ENCODE measurements at places on chromosomes 6 and 20.

- no peak for DNase-seq
Measured at GRCh38 chr20:36390269-36390668, 84.1 kb downstream of the DLGAP4 start.

DNA sequence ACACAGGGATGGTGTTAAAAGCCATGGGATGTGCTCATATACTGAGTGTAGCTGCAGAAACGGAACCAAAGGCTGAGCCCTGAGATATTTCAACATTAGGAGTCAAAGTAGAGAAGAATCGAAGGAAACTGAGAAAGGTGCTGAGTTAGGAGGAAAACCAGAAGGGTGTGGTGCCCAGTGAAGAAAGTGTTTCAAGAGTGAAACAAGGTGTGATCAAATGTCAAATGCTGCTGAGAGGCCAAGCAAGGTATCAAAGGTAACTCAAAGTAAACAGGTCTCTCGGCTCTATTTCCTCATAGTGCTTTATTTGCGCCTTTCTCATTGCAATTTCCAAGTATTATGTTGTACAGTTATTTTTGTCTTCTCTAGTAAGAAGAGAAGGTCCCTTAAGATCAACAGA is 94.1 kb downstream of the PRDM1 start:
- no peak for DNase-seq

- DNase-seq: no peak
Measured at GRCh38 chr6:52416629-52417151, 3.5 kb upstream of the EFHC1 start.

- DNase-seq: no peak
Measured at GRCh38 chr6:109610590-109610989, 80.4 kb downstream of the AK9 start.

DNA sequence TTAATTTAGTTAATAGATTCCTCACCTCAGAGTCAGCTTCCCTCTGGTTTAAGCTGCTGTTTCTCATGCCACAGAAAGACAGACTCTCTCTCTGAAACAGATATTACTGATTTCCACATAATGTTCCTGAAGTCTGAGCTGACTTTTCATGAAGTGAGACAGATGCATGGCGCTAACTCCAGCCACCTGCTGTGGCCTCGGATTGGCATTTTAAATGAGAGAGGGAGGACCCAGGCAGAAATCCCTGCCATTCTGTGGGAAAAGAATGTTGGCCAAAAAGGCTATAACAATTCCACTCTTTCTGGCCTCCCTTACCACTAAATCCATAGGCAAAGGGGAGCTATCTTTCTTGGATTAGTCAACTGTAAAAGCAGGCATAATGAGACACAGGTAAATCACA is 354.1 kb upstream of the CDH4 start:
- no peak for DNase-seq

GRCh38 chr6:134446218-134446848 is 128.4 kb upstream of the SGK1 start:
- DNase-seq: no peak

- DNase-seq: no peak
Measured at GRCh38 chr6:39173270-39173669, 56.0 kb downstream of the KCNK5 start.

GRCh38 chr20:36063916-36064657 is 90.5 kb upstream of the EPB41L1 start:
- DNase-seq: no peak

GRCh38 chr20:36872852-36873251 is 3.1 kb upstream of the TLDC2 start:
- DNase-seq: no peak

GRCh38 chr6:87529221-87529620 is 56.4 kb downstream of the SLC35A1 start:
- DNase-seq: no peak

- DNase-seq: no peak
Measured at GRCh38 chr6:156773476-156773875, 3.7 kb upstream of the ARID1B start.

GRCh38 chr6:11110921-11111768 is at the start of gene ERVFRD-1:
ERVFRD-1 (minus strand) TSS chr6:11111725; CDS start chr6:11105310, 6,415 bp downstream.
- no peak for DNase-seq

DNA sequence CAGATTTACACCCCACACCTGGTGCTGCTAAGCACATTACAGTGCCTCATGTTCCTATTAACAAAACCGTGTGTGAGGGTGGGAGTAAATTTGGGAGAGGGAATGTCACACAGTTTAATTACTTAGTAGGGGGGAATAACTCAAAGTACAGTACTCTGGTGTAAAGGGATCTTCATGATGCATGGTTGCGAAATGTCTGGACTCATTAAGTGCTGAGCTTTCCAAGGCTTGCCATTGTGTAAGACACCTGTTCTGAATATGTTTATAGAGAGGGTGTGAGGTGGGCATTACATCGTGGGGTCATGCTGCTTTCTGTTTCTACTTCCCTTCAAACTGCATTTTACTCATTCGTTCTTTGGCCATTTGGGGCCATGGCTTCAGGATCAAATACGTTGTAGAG is 181.2 kb downstream of the ADGRG6 start:
- no peak for DNase-seq

DNA sequence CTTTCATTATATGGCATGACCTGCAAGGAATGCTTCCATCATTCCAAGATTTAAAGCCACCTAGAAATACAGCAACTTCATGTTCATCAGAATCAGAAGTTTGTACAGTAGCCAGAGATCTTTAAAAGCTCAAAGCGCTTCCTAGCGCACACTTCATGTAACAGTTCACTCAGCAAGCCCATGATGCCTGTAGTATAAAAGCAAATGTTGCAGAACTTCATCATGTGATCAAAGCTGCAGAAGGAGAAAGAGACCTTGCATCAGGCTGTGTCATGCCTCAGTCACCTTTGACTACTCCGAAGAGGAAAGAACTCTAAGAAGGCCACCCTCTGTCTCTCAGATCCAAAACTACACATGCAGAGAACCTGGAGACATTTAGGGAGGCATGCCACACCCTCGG is 78.5 kb downstream of the AGPAT4 start:
- no peak for DNase-seq

DNA sequence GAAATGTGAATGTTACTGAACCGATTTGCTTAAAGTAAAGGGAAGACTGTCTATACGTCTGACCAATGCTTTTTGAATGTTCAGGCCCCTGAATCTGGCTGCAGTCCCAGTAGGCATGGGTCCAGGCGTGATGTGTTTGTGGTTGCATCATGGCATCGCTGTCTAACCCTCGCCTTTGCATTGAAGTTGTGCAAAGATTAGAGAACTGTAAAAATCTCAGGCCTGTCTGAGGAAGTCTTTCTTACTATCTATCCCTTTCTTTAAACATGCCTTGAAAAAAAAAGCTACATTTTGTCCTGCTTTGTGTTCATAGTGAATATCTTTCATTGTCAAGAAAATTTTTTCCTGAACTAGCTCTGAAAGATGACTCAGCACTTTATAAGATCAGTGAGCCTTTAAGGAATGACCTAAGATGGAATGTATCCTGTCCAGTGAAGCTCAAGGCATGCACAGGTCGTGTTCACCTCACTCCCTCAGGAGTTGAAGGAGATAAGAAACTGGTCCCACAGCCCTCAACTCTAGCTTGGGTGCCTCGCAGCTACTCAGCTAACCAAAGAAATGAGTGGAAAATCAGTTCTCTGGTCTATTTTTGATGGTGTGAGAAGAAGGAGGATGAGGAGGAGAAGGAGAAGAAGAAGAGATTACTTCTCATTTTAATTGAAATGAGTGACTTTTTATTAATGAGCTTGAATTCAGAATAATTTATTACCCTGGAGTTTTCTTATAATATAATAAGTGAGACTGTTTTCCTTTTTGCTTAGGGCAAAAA is 48.6 kb downstream of the TPD52L1 start:
- no peak for DNase-seq

DNA sequence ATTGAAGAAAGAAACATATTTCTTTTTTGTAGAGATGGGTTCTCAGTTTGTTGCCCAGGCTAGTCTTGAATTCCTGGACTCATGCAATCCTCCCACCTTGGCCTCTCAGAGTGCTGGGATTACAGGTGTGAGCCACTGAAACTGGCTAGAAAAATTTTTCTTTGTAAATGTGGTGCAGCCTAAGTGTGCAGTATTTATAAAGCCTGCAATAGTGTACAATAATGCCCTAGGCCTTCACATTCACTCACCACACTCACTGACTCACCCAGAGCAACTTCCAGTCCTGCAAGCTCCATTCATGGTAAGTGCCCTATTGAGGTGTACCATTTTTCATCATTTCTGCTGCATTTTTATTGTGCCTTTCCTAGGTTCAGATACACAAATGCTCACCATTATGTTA is 31.4 kb downstream of the NHSL1 start:
- DNase-seq: no peak

DNA sequence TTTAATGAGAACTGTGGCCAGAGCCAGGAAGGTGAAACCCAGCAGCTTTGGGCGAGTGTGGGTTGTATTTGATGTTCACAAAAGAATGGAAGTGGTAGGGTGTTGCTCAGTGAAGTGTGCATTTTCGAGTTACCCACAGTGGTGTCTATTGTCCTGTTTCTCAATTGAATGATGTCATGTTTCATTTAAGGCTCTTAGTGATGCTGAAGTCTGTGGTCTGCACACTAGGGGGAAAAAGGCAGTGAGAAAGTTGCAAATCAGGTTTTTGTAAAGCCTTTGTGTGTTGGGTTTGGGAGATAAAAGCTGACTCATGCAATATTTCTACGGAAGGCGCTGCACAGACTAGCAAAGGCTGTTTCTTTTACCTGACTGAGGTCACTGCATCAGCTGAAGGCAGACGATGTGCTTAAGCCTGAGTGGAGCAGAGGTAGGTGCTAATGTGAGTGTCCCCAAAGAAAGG is 121.1 kb downstream of the PLEKHG1 start:
- no peak for DNase-seq

DNA sequence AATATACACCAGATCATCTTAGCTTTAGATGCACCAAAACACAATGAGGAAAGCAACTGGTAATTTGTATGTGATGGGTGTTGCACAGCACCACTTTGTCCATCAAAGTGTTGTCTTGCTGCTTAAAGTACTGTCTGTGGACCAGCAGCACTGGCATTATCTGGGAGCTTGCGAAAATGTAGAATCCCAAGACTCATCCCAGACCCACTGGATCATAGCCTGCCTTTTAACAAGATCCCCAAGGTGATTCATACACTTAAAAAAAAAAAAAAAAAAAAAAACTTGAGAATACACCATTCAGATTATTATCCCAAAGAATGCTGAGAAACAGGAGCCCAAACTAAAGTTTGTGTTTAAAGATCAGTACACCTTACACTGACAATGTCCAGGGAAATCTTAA is 123.4 kb downstream of the TASP1 start:
- DNase-seq: no peak

DNA sequence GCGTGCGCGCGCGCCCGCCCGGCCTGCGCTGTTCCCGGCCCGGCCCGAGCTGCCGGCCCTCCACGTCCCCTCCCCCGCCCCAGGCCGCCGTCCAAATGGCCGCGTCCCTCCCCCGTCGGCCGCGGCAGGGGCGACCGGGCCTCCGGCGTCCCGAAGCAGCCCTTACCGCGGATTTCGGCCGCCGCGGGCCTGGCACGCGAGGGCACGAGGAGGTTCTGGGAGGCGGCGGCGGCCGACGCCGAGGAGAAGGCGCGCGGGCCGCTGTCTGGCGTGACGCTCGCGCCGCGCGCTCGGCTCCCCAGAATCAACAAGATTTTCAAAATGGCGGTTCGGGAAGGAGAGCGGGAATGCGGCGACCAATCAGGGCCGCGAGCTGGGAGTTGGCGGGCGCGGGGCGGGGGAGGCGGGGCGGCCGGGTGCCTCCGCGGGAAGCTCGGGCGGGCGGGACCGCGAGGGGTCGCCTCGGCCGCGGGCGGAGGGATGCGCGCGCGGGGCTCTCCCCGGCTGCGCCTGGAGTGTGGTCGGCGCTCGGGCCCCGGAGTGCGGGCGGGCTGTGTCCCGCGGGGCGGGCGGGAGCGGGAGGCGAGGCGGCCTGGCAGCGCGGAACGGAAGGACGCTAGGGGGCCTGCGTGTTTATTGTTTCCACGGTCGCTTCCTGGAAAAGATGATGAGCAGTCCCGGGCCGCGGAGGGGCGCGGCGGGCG is at the start of gene DEK:
Gene DEK (minus strand): TSS at position 312 of the 704 bp plus-strand sequence. CDS start 543 bp downstream, outside the sequence.
- DNase-seq: peak; percentile 66

- DNase-seq: no peak
Measured at GRCh38 chr6:70527071-70527737, 39.5 kb upstream of the SDHAF4 start.

DNA sequence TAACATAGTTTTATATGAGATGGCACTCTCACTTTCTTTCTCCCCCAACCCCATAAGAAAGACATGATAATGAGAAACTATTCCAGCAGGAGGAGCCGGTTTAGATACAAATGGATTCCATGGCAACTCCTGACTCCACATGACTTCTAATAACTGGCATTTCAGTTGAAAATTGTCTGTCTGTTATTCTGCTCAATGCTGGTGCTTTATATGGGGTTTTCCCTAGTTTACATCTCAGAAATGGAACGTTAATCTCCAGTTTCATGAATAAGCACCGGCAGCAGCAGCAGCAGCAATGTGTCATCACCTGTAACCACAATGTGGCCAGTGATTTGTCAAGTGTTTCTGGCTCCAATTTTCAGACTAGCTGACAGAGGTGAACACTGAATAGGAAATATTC is 8.0 kb upstream of the SIM1 start:
- no peak for DNase-seq

GRCh38 chr6:55009131-55009530 is 162.6 kb downstream of the FAM83B start:
- DNase-seq: no peak

DNA sequence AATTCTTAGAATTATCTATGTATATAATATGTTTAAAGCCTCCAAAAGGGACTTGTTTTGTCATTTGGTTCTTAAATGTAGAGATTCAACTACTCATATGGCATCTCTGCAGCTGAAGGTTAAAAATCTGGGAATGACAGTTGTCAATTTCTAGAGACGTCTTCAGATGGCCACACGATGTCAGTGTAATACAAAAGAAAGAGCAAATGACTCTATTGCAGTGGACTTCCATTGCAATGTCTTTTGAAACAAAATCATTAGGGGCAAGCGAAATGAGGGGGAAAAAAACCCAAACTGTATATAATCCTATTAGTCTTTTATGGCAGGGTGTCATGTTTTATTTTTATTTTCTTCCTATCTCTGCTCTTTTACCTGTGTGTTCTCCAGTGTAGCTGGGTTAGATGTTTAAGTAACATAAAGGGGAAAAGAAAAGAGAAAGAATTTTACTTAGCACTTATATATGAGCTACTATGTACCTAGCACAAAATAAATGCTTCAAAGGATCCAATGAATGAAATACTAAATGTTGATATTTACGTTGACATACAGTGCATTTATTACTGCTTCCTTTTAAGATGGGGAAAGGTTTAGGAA is 26.2 kb downstream of the CCN2 start:
- DNase-seq: no peak

- no peak for DNase-seq
Measured at GRCh38 chr6:161161121-161161520, 112.7 kb downstream of the AGPAT4 start.

DNA sequence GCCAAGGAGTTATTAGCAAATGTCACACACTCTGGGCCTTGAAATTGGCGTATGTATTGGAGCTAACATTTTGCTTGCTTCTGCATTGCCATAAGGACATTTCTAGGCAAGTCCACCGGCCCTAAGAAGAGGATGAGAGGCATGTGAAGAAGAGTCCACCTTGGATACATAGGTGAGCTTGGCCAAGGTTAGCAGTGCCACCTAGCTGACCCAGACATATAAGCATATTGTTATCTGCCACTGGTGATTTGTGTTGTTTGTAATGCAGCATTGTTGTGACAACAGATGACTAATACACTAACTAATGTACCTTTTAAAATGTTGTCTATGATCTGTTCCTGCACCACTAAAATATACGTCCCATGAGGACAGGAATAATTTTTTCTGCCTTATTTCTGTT is 24.8 kb upstream of the HLA-DQA2 start:
- DNase-seq: no peak

GRCh38 chr6:90107771-90108282 is 188.8 kb downstream of the BACH2 start:
- no peak for DNase-seq

- no peak for DNase-seq
Measured at GRCh38 chr6:1321738-1322137, 9.8 kb downstream of the FOXQ1 start.
